ENCODE measurements at places on chromosomes 5 and 9.

DNA sequence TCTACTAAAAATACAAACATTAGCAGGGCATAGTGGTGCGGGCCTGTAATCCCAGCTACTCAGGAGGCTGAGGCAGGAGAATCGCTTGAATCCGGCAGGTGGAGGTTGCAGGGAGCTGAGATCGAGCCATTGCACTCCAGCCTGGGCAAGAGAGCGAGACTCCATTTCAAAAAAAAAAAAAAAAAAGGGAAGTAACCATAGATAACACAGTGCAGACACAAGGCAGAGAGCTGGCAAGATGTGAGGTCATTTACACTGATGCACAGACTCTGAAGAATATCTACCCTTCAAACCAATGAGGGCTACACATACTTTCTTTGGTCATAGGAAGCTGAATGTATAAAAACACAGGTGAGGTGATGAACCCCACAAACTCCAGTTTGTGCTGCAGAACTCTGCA, 131.9 kb downstream of the DCP2 start:
- no peak for DNase-seq

DNA sequence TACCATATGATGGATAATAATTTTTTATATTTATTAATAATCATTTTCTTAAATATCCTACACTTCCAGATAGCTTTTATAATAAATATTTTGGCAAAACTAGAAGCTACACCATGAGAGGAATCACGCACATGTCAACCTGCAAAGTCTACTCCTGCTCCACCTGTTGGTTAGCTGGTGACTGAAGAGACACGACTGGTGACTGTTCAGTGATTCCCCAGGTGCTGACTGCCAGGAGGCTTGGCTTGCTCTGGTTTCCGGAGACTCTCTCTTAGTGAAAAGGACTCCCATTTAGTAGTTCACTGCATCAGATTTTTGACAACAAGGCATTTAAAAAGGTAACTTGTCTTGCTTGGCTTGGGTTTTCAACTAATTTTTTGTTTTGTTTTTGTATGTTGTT, 20.9 kb downstream of the GZMA start:
- DNase-seq, result no peak

DNA sequence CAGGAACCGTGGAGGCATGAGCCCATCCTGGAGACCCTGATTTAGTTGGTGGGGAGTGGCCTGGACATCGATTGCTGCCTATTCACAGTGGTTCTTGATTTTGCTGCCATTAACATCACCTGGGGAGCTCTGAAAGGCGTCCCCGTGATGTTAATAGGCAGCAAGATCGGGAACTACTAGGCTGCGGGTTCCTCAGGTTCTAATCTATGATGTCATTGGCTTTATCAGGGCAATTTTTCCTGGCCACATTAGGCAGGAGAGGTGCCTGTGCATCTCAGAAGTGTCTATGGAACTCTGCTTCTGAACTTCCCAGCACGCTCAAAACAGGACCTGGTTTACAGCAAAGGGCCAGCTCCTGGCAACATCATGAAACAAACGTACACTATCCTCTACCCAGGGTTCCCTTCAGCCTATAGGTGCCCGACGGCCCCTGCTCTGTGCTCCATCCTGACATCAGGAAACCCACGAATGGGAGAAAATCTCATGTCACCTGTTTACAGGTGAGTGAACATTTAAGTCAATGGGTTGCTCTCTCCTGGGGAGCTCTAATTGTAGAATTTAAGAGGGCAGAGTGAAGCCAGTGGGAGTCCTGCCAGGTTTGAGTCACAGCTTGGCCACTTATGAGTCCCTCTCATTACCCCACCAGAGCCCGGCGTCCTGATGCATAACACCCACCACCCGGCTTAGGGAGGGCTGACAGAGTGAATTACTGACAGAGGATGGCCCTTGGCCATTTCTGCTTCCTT, 49.4 kb downstream of the ROPN1L start:
- DNase-seq, result no peak

GRCh38 chr5:16644301-16644889, 27.6 kb upstream of the RETREG1 start:
- no peak for DNase-seq

- no peak for DNase-seq
These were observed 103.7 kb downstream of the ATPSCKMT start for GRCh38 chr5:10145923-10146401.

DNA sequence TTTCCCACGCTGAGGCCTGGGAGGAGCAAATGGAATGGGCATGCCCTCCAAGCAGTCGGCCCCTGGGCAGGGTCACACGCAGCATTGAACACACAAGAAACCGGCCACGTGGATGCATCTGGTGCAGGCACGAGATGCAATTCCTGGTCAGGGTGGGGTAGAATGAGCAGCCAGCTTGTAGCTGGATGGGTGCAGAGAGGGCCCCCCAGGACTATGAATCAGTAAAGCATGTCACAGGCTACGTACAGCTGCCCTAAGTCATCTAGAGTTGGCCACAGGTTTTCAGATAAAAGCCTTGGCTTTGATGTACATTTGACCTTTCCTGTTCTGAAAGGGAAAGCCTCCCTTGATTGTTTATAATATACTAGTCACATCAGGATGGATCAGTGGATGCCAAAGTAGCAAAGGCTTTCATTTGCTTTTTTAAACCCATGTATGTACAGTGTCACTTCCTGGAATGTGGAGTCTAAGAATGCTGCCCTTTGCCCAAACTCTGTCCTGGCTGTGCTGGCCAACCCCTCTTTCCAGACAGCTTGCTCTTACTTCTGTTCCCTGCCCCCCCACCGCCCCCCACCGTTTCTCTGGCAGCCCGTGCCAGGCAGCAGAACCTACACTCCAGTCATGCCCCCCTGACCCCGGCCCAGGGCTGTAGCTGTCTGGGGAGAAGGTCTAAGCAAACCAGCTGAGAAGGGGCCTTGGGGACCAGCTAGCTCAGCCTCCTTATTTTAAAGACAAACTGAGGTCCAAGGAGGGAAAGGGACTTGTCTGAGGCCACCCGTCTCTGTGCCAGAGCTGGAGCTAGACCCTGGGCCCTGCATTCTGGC, 169.2 kb downstream of the HSPA4 start:
- DNase-seq, result no peak

DNA sequence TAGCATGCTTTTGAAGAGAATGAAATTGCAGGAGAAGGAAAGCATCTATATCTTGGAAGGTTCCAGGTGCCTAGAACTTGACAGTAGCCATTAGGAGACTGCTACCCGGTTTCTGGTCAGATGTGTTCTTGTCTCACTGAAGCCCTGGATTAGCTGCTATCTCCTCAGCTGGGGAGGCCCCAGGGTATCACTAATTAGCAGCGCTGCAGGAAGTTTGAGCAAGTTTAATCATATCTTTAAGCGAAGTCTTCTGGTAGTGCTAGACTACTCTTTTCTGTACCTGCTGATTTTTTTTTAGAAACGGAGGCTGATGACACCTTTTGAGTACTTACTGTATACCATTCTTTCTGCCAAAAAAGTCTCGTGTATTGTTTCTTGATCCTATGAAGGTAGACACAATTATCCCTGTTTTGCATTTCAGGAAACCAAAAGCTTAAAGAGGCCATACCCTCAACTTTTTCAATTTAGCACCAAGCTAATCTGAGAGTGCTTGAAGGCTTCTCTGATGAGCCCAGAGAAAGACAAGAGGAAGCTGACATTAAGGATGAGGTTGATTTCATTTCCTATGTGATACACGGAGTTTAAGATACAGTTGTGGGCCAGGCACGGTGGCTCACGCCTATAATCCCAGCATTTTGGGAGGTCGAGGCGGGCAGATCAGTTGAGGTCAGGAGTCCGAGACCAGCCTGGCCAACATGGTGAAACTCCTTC, 201.3 kb downstream of the ARHGAP26 start:
- DNase-seq, result no peak

- no peak for DNase-seq
These were observed 9.0 kb upstream of the LCN1 start for GRCh38 chr9:135512241-135512603.

Data from right hindlimb (tissue), 1 donor.